ENCODE measurements at places on chromosomes 11 and 22. TPM values are rescaled to one million over a fixed set of nuclear protein-coding genes. Genes with fewer than 3 reads are reported as not detected.

- DNase-seq: no peak
Measured at GRCh38 chr22:37922191-37922590, 16.1 kb downstream of the MICALL1 start.

LDHAL6A gene
- polyA plus RNA-seq: not detected

- no peak for DNase-seq
Measured at GRCh38 chr11:134911514-134912180, 499.6 kb upstream of the B3GAT1 start.

TNNI2 gene
- not detected for polyA plus RNA-seq

GRCh38 chr22:29623553-29624169 is 20.2 kb downstream of the NF2 start:
- DNase-seq: no peak
